ENCODE measurements at places on chromosomes 4 and X.

DNA sequence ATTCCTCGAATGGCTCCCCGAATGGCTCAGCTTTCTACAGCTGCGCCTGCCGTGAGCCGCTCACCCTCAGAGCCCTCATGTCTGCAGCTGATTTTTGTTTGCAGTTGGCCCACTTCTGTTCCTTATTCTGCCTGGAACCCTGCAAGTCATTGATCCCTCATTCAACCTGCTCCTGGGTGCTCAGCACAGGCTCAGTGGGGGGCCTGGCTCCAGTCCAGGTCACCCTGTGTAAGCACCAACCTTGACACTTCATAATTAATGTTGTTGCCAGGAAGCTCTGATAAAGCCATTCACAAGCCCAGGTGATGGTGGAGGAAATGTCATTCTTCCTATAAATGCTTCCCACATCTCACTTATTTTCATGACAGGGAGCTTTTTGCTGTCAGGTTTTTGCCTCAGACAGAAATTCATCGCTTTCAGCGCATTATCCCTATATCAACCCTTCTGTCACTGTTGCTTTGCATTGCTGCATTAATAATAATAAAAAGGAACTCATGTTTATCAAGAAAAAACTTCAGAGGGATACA, 85.7 kb downstream of the F11 start:
- no peak for DNase-seq

GRCh38 chr4:140305053-140305452, 68.4 kb upstream of the SCOC start:
- DNase-seq, result no peak

DNA sequence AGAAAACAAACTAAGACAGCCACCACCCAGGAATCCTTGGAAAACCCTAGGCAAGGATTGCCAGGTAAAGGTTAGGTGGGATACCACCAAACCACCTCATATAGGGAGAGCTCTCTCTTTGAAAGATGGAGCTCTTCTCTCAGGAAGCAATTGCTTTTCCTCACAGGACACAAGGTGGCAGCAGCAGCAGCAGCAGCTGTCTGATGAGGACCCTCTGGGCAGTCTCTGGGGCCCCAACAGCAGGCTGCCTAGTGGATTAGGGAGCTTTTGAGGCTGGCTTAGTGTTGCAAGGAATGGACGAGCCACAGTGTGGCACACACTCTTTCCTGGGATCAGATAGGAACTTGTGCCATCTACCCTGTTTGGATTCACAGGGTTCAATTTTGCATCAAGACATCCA, 41.4 kb upstream of the CHRDL1 start:
- no peak for DNase-seq

GRCh38 chr4:107006218-107006617, 29.9 kb downstream of the DKK2 start:
- no peak for DNase-seq

DNA sequence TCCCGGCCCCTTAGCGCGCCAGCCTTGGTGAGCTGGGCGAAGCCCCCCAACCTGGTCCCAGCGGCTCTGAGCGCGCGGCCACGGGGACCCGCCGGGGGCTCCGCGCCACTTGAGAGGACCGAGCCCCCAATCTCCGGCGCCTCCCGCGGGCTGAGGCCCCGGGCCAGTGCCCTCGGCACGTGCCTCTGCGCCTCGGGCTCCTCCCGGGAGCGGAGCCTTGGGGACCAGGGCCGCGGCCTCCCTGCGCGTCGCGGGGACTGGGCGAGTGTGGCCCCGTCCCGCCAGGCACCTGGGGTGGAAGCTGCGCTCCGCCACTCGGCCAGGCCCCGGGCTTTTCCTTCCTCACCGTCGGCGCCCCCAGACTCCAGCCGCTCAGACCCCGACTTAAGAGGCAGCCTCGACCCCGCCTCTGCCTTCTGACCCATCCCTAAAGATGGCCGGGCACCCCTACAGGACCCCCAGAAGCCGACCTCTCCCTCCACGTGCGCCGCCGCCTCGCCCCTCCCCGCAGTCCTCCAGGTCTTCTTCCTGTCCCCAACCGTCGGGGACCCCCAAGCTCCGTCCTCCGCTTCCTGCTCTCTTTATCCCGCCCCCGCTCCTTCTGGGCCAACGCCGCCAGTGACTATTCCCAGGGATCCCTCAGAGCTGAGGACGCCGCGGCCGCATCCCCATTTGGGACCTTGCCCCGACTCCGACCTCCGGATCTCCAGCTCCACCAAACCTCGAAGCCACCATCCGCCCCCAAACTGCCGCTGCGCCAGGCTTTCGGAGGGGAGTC, 752 bp downstream of the ERAS start:
- no peak for DNase-seq

GRCh38 chr4:28475381-28475780, 1614.7 kb downstream of the STIM2 start:
- no peak for DNase-seq

DNA sequence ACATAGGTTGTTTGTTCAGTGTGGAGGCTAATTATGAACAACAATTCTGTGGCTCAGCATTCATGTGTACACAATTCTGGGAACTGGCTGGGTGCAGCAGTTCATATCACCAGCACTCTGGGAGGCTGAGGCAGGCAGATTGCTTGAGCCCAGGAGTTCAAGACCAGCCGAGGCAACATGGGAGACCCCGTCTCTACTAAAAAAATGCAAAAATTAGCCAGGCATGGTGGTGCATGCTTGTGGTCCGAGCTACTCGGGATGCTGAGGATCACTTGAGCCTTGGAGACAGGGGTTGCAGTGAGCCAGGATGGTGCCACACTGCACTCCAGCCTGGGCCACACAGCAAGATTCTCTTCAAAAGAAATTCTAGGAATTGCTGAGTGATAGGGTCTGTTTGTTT, 4.5 kb upstream of the PPP2R2C start:
- no peak for DNase-seq

GRCh38 chrX:68841251-68842049, 12.6 kb downstream of the EFNB1 start:
- no peak for DNase-seq

- no peak for DNase-seq
Measured at GRCh38 chr4:38536716-38537115, 127.3 kb upstream of the KLF3 start.

DNA sequence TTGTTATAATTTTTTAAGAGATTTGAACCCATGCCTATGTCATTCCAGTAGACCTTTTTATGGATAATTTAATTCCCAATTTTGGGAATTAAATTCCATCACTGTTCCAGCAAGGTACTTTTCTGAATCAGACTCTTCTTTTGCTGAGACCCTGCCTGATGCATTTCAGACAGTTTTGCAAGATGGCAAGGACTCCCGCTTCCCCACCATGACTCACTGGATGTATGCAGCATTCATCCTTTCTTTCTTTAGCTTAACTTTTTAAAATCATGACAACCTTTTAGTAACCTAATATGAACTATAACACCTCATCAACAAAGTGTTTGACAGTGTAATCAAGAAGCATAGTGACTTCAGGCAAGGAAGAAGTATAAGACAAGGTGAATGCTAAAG, 178.1 kb upstream of the LEF1 start:
- no peak for DNase-seq

DNA sequence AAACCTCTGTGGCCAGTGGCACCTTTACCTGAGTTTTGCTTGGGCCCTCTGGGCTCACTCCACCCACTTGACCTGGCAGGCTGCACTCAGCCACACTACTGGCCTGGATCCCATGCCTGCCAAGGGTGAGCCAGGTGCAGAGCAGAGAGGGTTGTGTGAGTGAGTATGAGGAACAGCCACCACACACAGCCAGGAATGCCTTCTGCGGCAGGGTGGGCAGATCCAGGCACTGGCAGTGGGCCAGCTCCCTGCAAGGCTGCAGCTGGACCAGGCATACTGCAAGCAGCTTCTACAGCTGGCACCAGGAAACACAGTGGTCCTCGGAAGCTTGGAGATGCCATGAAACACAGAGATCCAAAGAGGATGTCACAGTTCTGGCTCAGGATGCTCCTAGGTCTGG, 570.1 kb upstream of the ACTRT1 start:
- DNase-seq, result no peak

DNA sequence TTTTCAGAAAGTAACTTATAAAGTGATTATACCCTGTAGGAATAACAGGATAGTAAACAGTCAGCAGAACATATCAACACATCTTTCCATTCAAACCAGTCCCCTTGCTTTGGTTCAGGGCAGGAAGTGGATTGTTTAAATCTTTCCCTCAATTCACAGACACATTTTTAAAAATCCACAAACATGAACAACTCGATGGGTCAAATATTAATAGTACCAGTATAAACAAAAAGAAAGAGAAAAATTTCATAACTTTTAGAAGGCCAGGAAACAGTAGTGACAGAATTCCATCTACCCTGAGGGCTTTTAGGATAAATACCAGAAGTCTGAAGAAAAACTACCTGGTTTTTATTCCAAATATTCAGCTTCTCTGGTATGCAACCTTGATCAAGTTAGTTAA, 1072.8 kb upstream of the PABPC4L start:
- DNase-seq, result no peak

GRCh38 chr4:140239311-140239710, 85.3 kb upstream of the MAML3 start:
- DNase-seq, result no peak

- no peak for DNase-seq
Measured at GRCh38 chr4:154348657-154349056, 142.9 kb downstream of the DCHS2 start.

DNA sequence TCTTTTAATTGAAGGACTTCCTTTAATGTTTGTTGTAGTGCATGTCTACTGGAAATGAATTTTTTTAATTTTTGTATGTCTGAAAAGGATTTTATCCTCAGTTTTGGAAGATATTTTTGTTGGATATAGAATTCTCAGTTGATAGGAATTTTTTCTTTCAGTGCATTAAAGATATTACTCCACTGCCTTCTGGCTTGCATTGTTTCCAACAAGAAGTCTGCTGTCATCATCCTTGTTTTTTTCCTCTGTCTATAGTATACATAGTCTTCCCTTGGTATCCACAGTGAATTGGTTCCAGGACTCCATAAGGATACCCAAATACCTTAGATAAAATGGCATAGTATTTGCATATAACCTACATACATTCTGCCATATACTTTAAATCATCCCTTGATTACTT, 33.5 kb downstream of the SCD5 start:
- no peak for DNase-seq

GRCh38 chrX:2401590-2402360, 99.0 kb downstream of the DHRSX start:
- no peak for DNase-seq
